ENCODE measurements at places on chromosomes 12 and 14.
A peak's percentile ranks its signal among the peaks of the same experiment; 100 is the strongest.

GRCh38 chr12:117370588-117370987 is 9.2 kb upstream of the NOS1 start:
- DNase-seq, result no peak

- no peak for DNase-seq
Measured at GRCh38 chr12:132597333-132598316, 12.8 kb downstream of the LRCOL1 start.

GRCh38 chr12:111451649-111452129 is 46.0 kb downstream of the SH2B3 start:
- DNase-seq, result peak; percentile 72

GRCh38 chr12:45214749-45215418 is 1.0 kb upstream of the ANO6 start:
- no peak for DNase-seq

DNA sequence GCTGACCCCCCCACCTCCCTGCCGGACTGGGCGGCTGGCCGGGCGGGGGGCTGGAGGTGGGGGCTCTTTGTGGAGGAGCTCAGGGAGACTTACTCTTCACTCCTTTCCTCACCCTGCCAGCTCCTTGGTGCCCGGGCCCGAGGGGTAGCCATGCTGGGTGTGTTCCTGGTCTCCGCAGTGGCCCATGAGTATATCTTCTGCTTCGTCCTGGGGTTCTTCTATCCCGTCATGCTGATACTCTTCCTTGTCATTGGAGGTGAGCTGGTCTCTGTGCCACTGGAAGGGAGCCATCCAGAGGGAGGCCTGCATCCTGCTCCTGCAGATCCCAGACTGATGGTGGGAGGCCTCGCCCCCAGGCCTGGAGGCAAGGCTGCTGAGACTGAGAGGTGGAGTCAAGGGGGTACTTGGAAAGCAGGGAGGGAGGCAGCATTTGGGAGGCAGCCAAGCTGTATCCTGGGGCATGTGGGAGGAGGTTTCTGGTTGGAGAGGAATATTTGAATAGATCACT is 19.7 kb downstream of the SOAT2 start:
- DNase-seq, result no peak

DNA sequence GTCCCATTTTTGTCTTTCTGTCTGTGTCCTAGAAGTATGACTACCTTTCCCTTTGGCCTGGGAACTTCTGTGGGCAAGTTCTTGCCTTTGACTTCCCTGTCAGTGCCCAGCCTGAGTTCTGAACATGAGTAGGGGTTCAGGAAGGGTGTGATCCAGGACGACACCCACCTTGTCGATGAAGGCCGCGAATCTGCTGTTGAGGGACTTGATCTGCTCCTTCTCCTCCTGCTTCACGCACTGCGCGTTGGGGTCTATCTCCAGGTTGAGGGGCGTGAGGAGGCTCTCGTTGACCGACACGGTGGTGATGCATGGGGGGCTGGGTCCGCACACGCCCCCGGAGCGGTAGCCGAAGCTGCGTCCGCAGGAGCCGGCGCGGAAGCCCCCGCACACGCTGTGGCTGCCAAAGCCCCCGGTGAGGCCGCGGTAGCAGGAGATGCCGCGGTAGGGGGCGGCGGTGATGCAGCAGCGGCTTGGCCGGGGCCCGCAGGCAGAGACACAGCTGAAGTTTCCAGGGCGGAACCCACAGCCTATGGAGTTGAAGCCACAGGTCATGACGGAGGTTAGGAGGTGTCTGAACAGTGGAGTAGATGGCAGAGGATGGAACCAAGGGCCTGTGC is at the start of gene KRT83:
KRT83 (minus strand) TSS at position 615 of the 617 bp plus-strand sequence; CDS start at position 552, 63 bp downstream.
- DNase-seq, result no peak

GRCh38 chr14:99134516-99135046 is 137.4 kb downstream of the BCL11B start:
- no peak for DNase-seq

GRCh38 chr14:67987606-67988005 is 168.0 kb downstream of the RAD51B start:
- DNase-seq, result no peak

DNA sequence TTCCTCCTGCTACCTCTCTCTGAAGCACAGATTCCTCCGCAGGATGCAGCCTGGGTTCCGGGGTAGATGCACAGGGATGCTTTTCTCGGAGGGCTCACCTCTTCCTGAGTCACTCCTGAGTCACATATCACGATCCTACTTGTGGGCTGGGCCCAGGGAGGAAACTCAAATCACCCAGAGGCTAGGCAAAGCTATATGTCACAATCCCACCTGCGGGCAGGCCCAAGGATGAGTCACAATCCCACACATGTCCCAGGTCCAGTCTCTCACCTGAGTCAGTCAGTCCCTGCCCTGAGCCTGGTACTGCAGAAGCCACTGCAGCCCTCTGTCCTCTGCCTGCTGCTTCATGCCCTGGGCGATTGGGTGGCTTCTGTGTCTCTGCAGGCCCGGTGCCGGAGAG is 149.0 kb upstream of the GSC start:
- no peak for DNase-seq

- DNase-seq, result no peak
Measured at GRCh38 chr14:34450542-34450915, 11.5 kb downstream of the SPTSSA start.

DNA sequence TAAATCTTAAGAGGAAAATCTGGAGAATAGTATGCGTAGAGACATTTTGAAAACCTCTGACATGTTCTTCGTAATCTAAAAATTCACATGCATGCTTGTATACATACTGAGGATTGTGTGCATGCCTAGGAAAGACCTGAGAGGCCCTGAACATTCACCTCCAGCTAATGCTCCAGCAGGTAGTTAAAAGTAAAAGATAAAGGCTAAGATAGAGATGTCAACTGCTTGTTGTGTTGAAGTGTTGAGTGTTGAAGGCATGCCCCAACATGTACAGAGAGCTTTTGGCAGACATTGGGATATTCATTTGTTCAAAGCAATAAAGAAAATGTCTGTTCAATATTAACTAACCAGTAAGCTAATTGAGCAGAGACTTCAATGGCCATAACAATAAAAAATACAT is 118.6 kb upstream of the SYT1 start:
- no peak for DNase-seq

GRCh38 chr12:87813476-87814234 is 215.5 kb downstream of the C12orf50 start:
- no peak for DNase-seq

DNA sequence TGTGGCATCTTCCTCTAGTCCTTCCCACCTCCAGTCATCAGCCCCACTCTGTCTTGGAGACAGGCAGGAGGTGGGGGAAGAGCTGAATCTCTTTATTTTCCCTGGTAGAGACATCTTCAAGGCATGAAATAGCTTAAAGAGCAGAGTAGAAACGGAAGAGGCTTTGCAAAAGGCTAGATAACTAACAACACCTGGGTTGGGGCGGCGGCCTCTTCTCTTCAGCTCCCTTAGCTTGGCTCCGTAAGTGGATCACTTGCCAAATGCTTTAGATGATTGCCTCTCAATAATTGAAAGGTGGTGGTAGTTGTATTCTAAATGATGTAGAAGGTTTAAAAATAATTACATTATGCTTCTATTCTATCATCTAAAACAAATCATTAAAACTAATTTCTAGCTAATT is 36.1 kb downstream of the SSPN start:
- no peak for DNase-seq

DNA sequence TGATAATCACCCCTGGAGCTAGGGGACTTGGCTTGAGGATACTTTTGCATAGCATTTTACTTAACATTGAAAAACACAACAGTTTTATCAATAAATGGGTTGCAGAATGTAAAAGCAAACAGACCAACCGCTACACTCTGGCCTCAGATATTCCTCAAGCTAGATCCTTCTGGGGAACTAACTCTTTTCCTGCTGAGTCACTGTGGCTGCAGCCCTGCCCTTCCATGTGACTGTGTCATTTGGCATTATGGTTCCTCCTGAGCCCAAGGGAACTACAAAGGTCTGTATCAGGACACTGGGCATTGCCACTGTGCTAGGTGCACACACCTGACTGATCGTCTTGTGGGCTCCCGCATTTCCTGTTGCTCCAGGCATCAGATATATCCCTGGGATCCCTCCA is 56.6 kb downstream of the TTC9 start:
- DNase-seq, result no peak

GRCh38 chr14:70237710-70238109 is 49.0 kb upstream of the SLC8A3 start:
- no peak for DNase-seq

GRCh38 chr14:65100922-65101541 is 1.3 kb downstream of the MAX start:
- peak; percentile 9 for DNase-seq

DNA sequence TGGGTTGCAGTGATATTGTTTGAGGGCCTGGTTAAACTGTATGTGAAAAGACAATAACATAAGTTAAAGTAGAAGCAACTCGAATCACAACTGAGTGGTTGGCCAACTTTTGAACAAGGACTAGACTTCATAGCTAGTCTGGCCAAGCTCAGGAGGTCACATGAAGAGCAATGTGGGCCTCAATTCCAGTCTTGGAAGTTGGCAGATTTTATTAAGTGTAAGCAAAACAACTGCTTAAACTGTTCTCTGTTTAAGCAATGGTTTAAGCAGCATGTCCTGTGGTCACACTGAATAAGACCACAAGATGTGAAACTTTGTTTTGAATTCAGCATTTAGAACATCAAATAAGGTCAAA is 100.4 kb downstream of the TMTC3 start:
- DNase-seq, result no peak

DNA sequence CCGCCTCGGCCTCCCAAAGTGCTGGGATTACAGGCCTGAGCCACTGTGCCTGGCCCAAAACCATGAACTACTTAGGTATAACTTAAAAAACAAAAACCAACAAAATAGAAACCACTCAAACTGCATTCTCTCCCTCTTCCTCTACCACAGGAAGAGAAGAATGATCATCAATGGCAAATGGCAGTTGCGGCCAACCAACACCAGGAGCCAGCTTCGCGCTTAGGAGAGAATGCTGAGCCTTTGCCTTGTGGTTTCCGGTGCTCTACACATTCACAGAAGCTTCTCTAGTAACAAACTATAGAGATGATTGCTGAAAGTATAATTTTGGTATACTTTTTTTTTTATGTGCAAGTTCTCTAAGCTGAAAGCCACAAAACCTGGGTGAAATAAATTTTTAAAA is 17.1 kb downstream of the CATSPERB start:
- peak; percentile 17 for DNase-seq

DNA sequence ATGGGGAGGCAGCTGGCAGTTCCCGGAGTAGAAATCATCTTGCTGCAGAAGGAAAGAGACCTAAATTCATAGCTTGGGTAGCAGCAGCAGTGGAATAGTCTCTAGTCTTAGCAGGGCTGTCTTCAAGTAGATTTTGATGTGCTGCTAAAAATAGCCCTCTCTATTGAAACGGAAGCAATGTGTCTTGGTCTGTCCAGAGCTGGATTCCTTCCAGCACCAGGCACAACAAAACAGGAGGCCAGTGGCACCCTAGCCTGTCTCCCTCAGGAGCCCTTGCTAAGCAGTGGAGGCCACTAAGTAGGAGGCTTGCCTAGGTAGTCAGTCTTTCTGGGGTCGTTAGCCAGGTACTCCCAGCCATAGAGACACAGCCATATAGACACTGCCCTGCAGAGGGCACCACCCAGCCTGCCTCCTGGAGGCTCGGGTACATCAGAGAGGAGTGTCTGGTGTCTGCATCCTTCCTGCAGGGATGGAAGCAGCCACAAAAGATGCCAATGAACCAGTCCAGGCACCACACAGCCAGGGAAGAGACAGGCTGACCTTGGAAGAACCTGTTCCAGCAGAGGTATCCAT is 97.5 kb downstream of the CRACR2A start:
- no peak for DNase-seq

DNA sequence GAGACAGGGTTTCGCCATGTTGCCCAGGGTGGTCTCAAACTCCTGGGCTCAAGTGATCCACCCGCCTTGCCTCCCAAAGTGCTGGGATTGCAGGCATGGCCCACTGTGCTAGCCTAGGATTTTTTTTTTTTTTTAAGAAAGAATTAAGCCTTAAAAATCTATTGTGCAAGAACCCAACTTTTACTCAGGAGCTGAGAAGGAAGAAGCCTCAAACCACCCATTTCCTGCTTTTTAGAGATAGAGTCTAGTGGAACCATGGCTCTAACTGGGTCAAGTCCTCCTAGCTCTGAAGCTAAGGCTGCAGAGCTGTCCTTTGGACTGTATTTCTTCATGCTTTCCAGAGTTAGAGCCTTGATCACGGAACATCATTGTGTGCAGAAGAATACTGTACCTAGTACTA is 1.3 kb upstream of the TSFM start:
- peak; percentile 47 for DNase-seq

DNA sequence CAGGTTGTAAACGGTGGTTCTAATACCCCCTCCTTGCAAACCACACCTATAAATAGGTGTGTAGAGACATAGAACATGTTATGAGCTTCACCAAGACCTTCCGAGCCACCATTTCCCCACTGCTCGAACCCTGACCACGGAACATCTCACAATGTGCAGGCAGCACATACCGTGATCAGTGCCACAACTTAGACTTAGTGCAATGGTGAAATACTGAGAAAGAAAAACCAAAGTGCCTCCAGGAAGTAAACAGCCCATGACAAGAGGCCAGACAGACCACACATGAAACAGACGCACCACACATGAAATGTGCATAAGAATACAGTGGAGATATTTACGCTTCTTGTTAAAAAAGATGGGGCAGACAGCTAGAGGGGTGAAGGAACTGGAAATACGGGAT is 166.9 kb upstream of the CCND2 start:
- DNase-seq, result peak; percentile 5

- DNase-seq, result no peak
Measured at GRCh38 chr12:27869567-27869966, 89.5 kb upstream of the MANSC4 start.

GRCh38 chr12:52769354-52769753 is 7.8 kb downstream of the KRT76 start:
- DNase-seq, result no peak

DNA sequence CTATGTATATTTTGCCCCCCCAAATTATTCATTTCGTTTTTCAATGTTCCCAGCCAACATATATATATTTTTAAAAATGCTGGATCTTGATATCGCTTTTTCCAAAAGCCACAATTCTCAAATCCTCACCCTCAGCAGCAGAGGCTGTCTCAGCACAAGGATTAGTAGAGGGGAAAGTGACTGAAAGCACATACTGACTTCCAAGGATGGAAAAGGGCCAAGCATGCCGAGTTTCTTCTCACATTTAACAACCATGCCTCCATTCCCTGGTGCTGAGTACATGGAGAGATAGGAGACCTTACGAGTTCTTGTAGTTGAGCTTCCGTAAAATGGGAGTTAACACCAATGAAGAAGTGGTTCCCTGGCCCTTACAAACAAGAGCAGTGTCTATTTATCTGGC is 403.4 kb upstream of the DCN start:
- DNase-seq, result no peak

- DNase-seq, result no peak
Measured at GRCh38 chr14:60537663-60538062, 28.7 kb downstream of the SIX6 start.

DNA sequence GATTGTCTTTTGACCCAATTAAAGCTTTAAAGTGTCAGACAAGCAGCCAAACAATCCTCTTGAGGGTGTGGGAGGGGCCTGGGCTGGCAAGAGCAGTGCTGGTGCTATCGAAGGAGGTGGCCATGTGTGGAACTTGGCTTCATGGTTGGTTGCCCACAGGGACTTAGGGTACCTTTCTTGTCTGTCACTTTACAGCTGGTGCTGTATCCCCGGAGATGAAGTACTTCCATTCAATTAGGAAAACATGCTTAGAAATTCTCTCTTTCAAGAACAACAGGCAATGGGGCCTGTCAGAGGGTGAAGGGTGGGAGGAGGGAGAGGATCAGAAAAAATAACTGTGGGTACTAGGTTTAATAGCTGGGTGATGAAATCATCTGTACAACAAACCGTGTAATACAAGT is 86.5 kb downstream of the DAAM1 start:
- DNase-seq, result no peak
